Kidney epithelial cell (primary cell): ENCODE measurements at places on chromosomes 6 and 20. TPM values are rescaled to one million over a fixed set of nuclear protein-coding genes. Genes with fewer than 3 reads are reported as not detected.

- DNase-seq: no peak
Observed at GRCh38 chr20:53940360-53940702, 130.1 kb downstream of the BCAS1 start.

- DNase-seq: no peak
Observed at GRCh38 chr6:102313699-102314098, 920.2 kb downstream of the GRIK2 start.

DNA sequence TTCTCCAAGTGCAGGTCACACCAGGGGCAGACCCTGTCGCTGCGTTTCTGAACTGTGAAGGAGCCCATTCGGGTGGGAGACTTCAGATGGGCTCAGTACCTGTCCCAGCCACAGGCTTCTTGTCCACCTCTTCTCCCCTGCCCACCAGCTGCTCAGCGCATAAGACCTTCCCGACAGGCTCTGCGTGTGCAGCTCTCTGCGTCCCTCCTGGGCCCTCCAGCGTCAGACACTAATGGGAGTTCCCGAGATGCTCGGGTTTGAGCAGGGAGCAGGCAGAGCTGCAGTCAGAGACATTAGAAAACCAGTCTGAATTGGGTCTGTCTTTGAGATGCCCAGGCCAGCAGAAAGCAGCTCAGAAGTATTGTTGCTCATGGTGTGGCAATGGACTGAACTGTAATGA, 50.4 kb downstream of the TCP11 start:
- no peak for DNase-seq

DNA sequence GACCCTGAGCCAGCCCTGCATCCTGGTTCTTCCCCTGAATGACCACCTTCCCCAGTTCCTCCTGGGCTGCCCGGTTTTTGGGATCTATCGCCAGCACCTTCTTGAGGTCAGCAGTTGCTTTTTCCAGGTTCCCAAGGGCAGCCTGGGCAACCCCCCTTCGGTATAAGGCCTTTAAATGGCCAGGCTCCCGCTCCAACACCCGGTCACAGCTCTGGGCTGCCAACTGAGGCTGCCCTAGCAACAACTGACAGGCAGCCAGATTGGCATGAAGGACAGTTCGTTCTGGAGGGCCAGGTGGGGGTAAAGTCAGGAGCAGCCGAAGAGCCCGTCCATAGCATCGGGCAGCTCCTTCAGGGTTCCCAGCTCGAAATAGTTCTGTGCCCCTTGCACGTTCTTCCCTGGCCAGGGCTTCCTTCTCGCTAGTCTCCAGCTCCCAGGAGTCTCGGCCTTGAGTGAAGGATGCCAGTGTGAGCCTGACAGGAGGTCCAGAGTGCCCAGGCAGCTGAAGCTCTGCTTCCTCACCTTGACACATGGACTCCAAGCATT, 778 bp upstream of the ATF6B start:
- DNase-seq: no peak

DNA sequence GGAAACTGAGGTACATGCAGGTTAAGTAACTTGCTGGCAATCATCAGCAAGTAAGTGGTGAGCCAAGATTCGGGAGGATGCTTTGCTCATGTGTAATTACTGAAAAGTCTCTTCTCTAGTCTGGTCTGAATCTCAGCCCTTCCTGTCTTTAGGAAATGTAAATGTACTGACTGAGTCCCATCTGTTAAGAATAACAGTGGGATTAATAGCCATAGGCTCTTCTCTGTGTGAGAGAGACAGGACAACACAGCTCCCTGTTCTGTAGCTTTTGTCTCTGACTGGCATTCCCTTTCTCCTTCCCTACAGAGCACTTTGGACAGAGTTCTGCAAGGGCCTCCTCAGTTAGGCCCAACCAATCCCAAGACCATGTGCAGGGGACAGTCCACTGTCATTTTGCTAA, 131.3 kb upstream of the OGFRL1 start:
- no peak for DNase-seq

The NANP gene
- 6.2 and 7.0 TPM in 2 replicates for total RNA-seq

DNA sequence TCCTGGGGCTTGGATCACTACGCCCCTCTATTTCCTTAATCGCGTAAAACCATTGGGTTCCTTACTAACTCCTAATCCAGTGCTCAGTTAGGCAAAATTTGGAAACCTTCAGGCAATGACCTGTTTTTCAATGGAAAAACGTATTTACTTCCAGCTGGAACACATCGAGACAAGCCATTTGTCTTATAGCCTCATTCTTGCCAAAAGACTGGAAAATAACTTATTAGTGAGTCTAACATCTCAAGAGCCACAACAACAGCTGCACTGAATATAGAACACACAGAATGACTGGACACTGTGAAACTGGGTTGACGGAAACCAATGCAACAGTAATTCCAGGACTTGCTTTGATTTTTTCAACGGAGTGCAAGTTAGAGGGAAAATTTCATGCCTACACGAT, 125.2 kb upstream of the MAP3K7 start:
- DNase-seq: no peak

- DNase-seq: no peak
Observed at GRCh38 chr6:137105375-137105774, 60.6 kb upstream of the IL20RA start.

- no peak for DNase-seq
Observed at GRCh38 chr6:134357022-134357487, 39.1 kb upstream of the SGK1 start.

DNA sequence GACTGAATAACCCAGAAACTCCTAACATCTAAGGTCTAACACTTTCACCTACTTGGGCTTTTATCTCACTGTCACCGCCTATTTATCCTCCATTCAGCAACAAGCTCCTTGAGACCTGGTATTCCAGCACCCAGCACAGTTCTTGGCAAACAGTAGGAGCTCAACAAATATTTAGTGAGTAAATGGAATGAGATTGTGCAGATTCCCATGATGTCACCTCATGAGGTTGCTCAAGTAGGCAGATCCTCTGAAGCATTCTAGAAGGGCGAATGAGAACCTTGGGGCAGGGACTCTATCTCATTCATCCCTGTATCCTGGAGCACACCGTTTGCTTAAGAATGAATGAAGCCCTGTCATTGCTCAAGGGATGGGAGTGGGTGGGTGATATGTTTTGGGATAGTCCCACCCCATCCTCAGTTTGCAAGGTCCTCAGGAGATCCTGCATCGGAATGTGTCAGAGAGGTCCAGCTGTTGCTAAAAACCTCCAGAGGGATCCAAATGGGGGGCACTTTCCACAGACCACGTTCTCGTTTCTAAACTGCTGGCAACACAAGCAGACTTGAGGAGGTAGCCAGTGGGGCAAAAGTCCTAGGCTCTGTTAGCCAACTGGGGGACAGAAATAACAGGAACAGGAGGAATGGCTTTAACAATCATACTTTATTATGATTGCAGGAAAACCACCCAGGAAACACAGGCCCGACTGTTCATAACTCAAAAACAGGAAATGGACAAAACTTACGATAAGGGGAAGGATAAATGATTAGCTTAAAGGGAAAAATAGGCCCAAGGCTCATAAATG, 42.0 kb downstream of the EDN1 start:
- no peak for DNase-seq

DNA sequence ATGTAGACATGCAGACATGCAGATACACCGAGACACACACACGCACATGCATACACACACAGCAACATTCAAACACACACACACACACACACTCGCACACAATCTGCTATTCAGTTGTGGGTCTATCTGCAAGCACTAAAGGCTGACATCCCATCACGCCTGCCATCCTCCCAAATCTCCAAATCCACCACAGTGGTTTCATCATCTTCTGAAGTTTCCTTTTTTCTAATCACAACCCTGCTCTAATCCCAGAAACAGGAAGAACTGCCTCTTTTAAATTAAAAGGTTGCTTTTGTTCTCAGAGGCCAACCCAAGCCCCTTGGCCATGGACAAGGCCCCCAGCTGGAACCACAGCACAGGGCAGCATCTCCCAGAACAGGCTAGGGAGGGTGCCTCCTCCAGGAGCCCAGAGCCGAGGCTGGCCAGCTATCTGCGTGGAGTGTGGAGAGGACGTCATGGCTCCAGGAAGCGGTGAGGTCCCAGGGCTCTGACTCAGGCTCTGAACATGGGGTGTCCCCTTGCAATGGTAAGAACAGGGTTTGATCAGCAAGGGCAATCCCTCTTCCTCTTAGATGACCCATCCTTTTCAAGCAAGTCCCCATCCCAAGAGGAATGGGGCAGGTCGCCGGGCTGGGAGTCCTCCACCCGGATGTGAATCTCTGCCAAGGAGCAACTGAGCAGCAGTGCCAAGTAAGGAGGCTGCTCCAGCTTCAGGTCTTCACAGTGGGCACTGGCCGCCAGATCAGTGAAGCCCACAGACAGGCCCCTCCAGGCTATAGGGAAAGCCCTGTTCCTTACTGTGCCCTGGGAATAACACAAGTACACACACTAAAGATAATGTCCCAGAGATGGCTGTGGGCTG, 14.7 kb downstream of the FOXF2 start:
- DNase-seq: no peak

The ZNF341 gene
- total RNA-seq: 1.2 and 2.3 TPM in 2 replicates

DNA sequence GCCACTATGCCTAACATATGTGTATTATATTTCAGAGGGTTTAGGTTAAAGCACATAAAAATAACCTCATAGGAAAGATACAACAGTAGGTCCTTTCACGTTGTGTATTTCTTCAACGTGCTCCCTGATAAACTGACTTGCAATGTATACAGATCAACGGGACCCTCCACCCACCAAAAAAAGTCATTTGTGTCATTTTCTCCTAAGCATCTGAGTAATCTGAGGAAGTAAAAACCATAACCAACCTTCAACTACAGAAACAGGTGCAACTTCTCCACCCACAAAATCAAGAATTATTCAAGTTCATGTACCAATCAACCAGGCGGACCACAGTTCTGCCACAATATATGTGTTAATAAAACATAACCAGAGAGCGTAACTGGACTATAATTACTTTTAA, 54.9 kb upstream of the NHSL1 start:
- no peak for DNase-seq

The EDN3 gene
- total RNA-seq: not detected in 2 replicates

GRCh38 chr6:139472351-139473015, 98.0 kb upstream of the CITED2 start:
- DNase-seq: no peak

- DNase-seq: peak; percentile 81
Observed at GRCh38 chr6:15793288-15793687, 130.5 kb upstream of the DTNBP1 start.

DNA sequence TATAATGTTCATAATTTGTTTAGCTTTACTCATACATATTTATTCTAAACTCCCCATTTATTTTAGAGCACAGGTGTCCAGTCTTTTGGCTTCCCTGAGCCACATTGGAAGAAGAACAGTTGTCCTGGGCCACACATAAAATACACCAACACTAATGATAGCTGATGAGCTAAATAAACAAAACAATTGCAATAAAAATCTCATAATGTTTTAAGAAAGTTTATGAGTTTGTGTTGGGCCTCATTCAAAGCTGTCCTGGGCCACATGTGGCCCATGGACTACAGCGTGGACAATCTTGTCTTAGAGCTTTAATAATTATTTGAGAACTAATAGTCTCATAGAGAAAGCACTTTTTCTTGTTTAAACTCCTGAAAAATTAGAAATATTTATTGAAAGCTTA, 131.3 kb downstream of the MYO6 start:
- no peak for DNase-seq

- no peak for DNase-seq
Observed at GRCh38 chr6:97292671-97293070, 9.7 kb upstream of the MMS22L start.

DNA sequence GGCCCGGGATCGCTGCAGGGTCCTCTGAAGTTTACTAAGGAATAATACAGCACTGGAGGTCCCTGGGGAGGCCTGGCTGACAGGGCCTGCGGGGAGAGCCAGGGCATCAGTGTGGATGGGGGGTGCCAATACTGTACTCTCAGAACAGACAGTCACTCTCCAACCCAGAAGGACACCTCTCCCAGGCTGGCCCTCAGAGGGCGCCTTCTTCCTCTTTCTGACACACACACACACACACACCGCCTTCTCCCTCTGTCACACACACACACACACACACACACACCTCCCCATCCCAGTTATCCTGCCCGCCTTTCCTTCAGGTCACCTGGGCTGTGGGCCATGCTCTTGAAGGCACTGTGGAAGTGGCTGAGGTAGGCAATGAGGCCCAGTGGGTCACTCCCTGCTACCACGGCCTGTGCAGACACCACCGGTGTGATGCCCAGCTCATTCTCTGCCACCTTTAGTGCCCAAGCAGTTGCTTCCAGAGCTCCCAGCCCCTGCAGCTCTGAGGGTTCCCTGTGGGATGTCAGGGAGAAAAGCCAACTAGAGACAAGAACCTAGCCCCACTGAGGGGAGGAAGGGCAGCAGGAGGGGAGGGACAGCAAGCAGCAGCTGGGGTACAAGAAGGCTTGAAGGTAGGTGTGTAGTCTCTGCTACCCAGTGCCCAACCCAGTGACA, 7.5 kb downstream of the SMPD2 start:
- DNase-seq: no peak

DNA sequence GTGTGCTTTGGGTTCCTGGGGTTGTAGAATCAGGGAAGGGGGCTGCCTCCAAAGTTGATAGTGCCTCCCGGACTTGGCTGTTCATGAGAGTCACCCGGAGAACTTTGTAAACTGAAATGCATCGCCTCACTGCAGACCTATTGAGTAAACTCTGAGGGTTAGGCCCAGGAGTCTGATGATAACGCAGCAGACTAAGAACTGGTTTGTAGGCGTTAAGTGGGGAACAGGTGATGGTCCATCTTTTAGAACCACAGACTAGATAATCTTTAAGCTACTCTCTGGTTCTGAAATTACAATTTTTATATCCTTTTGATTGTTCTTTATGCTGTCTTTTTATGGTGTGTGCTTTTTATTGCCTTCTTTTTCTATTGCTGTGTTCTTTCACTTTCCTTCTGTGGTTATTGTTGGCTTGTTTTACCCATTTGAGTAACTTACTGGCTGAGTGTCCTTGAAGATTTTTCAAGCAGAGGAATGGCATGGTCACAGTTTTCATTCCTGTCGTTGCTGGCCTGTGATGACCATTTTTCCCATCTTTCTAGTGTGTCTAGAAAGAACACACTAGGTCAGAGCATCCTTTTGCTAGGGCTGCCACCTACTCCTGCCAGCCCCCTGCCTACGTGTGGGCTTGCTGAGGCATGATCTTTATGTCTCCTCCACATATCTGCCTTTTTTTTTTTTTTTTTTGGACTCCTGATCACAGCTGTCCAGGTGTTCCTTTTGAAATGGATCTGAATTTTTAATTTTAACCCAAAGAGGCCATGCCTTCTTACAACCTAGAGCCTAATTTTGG, 30.9 kb downstream of the LRRC1 start:
- no peak for DNase-seq

The TMEM200A gene
- 17.1 and 20.0 TPM in 2 replicates for total RNA-seq

The PRPF6 gene
- 75.4 and 78.5 TPM in 2 replicates for total RNA-seq

- no peak for DNase-seq
Observed at GRCh38 chr20:49814057-49814694, 1.5 kb downstream of the SLC9A8 start.

GRCh38 chr6:88441346-88441745, 275.2 kb upstream of the CNR1 start:
- DNase-seq: no peak

GRCh38 chr6:163438940-163439335, 24.4 kb downstream of the QKI start:
- DNase-seq: no peak

GRCh38 chr6:4907602-4908001, 96.2 kb downstream of the RPP40 start:
- no peak for DNase-seq
